T-helper 2 cell (primary cell): ENCODE measurements at places on chromosomes 12 and 14.

DNA sequence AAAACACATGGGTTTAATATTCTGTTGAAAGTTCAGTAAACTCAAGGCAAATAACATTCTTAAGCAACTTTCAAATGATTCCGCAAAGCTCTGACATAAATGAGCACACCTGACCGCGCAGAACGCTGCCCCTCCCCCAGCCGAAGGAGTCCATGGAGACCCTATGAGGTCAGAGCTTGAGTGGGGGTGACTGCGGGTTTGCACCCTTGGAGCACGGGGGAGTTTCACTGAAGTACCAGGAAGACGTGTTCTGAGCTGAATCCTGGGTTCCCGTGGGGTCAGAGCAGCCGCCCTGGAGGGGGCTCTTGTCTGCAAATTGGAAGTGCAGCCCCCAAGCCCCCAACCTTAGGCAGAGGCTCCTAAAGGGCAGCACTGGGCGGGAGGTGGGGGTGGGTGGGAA, 324.1 kb upstream of the SFSWAP start:
- DNase-seq, result no peak

GRCh38 chr12:11920231-11920630, 150.5 kb upstream of the BCL2L14 start:
- no peak for DNase-seq

DNA sequence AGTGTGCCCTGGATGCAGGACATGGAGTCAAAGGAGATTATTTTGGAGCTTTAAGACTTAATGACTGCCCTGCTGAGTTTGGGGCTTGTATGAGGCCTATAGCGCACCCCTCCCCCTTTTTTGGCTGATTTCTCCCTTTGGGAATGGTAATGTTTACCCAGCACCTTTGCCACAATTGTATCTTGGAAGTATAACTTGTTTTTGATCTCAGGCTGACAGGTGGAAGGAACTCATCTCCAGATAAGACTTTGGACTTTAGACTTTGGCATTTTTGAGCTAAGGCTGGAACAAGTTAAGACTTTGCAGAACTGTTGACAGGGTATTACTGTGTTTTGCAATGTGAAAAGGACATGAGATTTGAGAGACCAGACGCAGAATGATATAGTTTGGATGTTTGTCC, 110.5 kb downstream of the DERA start:
- DNase-seq, result no peak

GRCh38 chr12:988646-989045, 2.4 kb upstream of the ERC1 start:
- no peak for DNase-seq

DNA sequence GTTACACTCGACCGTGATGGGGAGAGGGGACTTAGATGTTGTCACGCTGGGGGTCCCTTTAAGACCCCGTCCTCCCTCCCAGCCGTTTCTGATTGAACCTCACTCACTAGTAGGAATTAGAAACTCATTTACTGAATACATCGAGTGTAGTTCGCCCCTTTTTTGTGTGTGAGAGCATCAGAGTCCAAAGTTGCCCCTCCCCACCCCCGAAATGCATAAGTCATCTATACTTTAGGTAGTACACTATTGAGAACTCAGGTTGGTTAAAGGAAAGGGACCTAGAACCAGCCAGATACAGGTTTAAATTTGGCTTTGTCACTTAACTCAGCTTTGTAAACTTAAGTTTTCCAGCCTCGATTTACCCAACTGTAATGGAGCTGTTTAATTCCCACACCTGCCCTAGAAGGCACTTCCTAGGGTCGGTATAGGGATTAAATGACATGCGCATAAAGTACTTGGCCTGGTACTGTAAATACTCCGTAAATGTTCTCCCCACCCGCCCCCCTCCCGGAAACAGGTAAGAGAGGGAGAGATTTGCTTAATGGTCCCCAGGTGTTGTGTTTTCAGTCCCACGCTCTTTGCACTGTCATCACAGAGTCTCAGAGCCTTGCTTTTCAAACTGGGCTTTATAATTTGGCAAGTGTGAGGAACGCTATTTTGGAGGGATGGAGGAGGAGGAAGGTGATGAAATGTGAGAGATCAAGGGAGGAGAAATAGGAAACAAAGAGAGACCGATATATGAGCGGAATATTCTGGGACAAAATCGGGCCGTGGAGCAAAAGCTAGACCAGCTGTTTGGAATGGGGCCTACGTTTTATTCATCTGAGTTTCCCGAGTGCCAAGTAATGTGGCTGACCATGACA, 897 bp downstream of the SUDS3 start:
- no peak for DNase-seq

- no peak for DNase-seq
Observed at GRCh38 chr14:70879448-70879847, 27.8 kb upstream of the PCNX1 start.

DNA sequence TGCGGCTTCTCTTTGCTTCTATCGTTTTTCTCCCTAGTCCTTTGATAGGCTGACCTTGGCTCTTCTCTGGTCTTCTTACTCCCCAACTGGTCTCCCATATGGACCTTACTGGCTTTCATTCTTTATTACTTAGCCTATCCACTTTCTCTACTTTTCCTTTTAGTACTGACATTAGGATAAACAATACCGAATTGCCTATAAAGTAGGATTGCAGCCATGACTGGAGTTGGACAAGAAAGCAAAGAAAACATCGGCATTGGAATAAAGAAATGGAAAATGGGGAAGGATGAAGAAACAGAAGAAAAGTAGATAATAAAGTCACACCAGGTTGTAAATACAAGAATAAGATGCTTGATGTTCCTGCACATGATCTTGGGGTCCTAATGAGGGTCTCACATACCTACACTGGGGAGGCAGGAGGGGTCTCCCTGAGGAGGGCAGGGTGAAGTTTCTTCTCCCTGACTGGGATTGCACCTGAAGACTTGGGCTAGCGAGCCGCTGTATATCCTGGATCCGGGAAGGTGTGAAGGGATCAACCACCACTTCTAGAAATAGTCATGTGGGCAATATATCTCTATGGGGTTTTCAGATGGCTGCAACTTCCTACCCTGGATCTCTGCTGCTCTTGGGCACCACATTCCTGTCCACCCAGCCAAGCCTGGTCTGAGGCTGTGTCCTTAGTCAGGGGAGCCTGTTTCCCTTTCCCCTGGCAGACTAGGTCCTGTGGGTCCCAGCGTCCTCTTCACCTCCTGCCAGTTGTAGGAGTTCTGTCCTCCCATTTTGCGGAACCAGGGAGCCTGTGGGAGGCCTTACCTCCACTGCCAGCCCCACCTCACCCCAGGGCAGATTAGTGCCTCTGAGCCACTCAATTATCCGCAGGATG, 13.1 kb downstream of the NKX2-1 start:
- no peak for DNase-seq

DNA sequence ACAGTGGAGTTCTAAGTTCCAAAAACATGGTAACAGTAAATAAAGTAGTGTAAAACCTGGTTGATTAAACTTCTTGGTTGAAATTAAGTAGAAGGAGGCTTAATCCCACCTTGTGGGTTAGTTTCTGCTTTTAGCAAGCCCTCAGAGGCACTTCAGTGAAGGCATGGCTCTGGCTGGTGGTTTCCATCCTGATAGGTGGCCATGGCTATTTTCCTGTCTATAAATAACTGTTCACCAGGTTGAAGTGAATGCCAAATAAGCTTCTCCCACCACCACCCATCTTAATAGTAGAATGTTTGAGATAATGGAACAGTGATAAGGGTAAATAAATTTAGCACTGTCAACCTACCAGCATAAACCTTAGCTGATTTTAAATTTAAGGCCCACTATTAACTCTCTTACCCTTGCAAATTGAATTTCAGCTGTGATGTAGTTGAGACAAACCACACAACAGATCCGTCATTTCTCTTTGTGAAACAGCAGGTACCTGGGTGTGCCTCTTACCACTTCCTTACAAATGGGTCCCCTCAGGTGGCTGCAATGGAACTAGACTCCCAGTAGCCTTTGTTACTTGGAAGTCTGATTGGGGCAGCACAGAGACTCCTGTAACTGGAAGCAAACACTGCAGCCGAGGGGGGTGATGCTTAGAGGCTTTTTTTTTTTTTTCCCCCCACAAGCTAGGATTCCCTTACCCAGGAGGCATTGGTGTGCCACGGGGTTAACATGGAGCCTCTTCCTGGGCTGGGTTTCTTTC, 41.4 kb downstream of the DAAM1 start:
- no peak for DNase-seq

- no peak for DNase-seq
Observed at GRCh38 chr12:110421159-110421661, 17.7 kb upstream of the ANAPC7 start.

- no peak for DNase-seq
Observed at GRCh38 chr12:79618848-79619404, 71.8 kb downstream of the PAWR start.

DNA sequence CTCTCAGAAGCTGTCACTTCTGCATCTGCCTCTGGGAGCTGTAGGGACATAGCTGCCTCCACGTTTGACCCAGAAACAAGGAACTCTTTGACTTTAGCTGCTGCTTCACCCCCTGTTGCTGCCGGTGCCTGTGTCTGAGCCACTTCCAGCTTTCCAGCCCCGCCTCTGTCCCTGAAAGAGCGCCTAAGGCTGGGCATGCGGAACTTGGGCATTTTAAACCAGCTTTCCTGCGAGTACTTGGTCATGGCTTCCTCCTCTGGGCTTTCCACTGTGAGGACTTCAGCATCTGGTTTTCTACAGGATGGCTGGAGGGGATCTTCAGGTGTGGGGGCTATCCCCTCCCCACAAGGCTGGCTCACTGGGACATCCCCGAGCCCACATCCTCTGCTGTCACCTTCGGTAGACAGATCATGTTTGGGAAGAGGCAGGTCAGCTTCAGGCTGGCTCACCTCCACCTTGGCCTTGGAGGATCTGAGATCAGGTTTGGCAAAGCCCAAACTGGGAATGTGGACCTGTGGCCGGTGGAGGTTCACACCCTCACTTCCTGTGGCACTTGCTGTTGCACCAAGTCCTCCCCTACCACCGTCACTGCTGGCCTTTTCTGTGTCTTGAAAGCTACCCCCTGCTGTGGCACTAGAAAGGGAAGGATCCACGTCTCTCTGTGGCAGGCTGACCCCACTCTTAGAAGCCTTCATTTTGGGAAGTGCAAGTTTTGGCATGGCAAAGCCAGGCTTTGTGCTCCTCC, 15.2 kb downstream of the PLD4 start:
- no peak for DNase-seq
